Esophagus muscularis mucosa (tissue), 4 donors: ENCODE measurements at places on chromosomes 5 and 9. TPM values are rescaled to one million over a fixed set of nuclear protein-coding genes. Genes with fewer than 3 reads are reported as not detected.

DNA sequence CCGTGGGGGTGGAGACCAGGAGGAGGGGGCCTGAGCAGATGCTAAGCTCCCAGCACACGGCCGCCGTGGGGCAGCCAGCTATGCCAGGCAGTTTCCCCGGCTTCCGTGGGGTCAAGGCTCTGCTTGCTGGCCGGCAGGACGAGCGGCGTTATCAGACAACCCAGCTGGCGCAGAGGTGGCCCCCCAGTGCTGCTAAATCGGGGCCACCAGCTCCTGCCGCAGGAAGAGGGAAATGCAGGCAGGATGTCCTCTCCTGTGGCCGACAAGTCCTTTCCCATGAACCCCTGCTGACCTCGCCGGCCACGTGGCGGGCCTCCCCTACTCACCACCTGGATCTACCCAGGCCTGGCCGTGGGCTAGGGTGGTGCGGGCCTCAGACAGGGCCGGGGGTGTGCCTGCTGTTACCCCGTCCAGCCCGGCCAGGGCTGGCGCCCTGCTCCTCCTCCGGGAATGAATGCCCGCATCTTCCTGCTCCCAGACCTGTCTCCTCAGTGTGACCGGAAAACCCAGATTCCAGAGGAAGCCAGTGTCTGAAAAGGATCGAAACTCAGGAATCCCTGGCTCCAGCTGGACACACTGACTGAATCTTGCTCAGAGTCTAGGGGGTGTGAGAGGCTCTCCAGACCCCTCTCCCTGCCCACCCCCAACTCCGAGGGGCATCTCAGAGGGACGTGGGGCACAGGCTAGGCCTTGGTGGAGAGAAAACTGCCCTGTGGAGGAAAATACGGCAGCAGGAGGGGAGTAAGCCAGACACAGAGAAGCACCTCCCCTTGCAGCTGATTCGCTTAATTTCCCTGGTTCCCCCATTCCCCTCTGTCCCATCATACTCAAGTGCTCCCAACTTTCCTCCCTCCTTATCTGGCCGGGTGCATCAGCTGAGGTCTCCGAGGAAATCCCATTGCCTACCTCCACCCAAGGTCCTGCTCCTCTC lies 3.9 kb downstream of the FLT4 start:
- no peak for DNase-seq

DNA sequence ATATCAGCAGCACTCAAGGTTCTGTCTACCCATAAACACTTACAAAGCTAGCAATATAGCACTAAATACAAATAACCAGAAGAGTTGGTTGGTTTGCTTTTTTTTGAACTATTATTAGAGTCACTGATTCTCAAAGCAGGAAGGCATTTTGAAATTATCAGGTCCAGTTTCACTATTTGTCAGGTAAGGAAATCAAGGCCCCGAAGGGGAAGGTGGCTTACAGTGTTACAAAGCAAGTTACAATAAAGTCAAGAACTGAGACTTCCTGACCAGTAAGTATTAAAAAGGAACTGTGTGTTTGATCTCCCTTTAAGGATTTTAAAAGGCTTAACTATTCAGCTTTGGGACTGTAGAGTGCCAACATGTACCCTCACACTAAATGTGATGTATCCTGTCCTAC lies 10.8 kb downstream of the C5orf15 start:
- peak; percentile 7 for DNase-seq

DNA sequence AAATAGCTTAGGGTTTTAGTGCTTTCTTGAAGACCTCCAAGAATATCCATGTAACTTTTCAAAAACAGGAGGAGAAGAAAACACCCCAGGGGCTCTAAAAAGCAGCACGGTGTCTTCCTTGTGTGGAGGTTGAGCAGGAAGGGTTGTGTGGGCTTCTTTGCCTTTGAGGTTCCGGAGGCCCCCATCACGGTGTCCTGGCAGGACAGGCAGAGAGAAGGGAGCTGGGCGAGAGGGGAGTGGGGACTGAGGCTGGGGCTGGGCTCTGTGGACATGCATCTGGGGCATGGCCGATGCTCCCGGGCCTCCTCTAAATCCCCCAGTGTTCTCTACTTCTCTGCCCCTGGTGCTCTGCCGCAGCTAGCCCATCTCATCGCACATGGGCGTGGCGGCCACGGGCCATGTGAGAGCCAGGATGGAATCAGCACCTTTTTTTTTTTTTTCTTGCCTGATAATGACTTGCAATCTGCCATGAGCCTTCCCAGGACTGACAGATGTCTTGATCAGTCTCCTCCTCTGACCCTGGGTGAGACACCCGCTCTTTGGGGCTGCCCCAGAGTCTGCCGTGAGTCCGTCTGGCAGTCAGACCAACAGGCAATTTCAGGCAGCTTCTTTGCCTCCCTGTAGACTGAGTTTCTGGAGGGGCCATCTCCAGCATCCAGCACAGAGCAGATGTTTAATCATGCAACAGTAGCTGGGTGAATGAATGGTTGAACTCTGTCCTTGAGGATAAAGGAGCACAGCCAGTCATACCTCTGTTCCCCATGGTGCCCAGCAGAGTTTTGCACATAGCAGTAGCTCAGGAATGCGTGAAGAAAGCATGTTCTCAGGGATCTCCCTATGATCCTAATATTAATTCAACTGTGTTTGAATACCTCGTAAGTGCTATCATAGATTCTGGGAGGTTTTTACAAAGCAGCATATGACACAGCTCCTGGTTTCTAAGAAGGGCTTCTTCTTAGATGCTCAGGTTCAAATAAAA lies 12.1 kb downstream of the CXCL14 start:
- no peak for DNase-seq

- DNase-seq = no peak
These were observed 46.4 kb upstream of the SEMA4D start for GRCh38 chr9:89544279-89544661.

DNA sequence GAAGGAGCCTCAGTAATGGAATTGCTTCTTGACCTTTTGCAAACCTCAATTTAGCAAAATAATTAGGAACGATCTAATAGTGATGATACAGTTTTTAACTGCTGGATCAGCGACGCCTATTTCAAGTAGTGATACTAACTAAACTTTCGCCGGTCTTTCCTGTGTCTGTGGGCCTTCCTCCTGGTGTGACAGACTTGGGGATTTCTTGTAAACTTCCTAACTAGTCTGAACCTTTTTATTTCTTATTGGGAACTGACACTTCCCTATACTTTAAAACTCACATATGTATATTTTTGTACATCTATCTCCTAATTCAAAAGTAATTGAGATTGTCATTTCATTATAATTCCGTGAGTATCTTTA lies 15.2 kb downstream of the ITGA1 start:
- DNase-seq = no peak

GRCh38 chr5:135996611-135997010 lies 32.2 kb upstream of the TGFBI start:
- peak; percentile 70 for DNase-seq

DNA sequence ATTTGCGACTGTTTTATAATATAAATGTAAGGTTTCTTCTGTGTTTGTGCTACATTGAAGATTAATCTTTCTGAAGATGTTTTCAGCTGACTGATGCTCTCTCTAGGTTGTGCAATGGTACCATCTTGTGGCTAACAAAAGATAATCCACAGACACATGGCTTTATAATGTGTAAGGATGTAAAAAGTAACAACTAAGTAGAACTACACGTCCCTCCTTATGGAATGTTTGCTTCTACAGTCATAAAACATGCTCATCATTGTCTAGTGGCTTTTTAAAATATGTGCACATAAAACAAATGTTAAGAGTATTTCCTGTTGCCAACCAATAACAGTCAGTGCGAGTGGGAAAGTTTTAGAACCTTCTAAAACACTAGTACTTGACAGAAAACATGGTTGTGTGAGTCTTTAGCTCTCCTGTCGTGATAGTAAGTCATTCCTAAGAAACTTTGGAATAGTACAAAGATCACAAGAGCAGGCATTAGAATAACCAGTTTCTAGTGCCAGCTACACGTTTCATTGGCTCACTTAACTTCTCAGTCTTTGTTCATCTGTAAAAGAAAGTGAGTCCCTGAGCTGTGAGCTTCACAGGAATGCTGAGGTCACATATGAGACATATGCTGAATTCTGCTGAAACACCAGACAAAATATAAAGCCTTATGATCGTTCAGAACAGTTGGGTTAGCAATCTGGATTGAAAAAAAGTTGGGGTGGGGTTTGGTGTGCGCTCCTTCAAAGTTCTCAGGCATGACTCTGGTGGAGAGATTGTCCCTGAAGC lies 75.7 kb upstream of the GLIS3 start:
- DNase-seq = peak; percentile 53

DNA sequence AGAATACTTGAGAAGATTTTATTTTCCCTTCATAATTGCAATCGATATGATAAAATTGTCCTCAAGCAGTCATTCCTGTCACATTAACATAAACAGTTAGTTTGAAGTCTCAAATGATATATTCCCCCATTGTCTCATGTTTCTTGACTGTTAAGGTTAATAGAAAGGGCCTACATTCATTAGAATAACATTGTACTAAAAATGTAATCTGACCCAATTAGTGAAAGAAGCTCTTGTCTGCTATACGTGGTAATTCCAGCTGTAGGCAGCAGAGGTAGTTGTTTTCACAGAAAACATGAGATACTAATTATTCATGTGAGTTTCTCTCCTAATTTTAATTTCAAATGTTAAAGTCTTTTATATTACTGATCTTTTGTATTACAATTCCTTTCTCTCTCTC lies 25.9 kb upstream of the AP3B1 start:
- no peak for DNase-seq

GRCh38 chr9:69317894-69318293 lies 7.1 kb upstream of the ENTREP1 start:
- no peak for DNase-seq

DNA sequence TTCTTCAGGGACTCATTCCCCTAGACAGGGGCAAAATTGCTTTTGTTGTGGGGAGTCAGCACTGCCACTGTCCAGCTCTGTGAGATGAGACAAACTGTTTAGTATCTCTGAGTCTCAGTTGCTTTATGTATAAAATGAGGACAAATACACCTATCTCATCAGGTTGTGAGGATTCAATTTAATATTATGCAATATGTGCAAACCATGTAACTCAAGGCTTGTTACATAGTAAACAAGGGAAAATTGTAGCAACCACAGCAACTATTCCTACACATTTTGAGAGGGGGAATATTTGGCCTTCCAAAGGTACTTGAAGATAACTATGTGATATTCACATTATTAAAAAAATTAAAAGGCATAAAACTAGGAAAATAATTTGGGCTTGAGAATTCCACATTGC lies 411.9 kb upstream of the SLC30A5 start:
- no peak for DNase-seq

GRCh38 chr9:136160381-136160841 lies 41.7 kb upstream of the TMEM250 start:
- no peak for DNase-seq

DNA sequence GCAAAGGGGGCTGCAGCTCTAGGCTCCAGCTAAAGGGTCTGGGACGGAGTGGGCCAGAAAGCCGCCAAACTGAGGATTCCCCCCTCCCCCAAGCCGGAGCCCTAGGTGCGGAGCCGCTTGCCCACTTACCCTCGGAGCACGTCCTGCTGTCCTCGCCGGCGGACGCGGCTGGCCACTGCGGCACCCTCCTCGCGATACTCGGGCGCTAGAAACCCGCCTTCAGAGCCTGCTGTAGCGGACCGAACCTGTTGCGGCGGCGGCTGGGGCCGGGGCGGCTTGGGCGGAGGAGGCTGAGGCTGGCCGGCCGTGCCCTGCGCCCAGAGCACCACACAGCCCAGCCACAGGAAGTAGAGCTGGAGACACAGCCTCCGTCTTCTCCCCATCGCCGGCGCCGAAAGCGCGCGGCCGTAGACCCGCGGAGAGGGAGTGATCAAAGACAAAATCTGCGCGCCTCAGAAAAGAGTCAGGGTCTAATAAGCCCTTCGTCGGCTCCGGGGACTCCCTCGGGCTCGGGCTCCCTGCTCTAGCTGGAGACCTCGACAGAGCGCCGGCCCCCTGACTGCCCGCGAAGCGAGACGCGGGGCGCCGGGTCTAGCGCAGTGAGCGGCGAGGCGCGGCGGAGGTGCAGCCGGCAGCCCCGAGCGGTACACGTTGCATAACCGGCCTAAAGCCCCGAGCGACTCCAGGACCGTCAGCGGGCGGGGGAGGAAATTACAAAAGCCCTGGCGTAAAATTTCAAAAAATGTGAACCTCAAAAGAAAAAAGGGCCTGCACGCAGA lies 635 bp downstream of the FBN2 start:
- no peak for DNase-seq

DNA sequence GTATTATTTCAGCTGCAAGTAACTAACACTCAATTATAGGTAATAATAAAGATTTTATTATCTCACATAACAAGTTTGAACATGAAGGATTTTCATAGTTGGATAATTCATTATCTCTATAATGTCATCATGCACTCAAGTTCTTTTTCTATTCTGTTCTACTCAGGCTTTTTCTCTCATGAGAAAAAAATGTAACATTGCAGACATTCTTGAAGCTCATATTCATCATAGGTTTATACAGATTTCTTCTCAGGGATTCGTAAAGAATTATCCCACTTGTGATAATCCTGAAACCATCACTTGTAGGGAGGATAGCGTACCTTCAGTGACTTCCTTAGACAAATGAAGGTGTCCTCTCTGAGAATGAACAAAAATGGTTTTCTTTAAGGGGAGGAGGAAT lies 150.3 kb downstream of the XRCC4 start:
- DNase-seq = no peak

GRCh38 chr5:179259731-179260323 lies 85.4 kb downstream of the ADAMTS2 start:
- no peak for DNase-seq

DNA sequence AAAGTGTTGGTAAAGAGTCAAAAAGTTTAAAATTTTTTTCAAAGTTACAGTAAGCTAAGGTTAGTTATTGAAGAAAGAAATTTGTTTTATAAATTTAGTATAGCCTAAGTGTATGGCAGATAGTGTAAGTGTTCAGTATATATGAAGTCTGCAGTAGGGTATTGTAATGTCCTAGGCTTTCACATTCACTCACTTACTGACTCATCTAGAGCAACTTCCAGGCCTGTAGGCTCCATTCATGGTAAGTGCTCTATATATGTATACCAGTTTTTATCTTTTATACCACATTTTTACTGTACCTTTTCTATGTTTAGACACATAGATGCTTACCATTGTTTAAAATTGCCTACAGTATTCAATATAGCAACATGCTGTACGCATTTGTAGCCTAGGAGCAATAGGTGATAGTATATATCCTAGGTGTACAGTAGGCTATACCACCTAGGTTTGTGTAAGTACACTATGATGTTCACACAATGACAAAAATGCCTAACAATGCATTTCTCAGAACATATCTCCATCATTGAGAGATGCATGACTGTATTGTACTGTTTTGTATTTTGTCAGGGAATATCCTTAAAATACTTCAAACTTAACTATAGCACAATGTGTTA lies 38.5 kb downstream of the CYSTM1 start:
- no peak for DNase-seq

DNA sequence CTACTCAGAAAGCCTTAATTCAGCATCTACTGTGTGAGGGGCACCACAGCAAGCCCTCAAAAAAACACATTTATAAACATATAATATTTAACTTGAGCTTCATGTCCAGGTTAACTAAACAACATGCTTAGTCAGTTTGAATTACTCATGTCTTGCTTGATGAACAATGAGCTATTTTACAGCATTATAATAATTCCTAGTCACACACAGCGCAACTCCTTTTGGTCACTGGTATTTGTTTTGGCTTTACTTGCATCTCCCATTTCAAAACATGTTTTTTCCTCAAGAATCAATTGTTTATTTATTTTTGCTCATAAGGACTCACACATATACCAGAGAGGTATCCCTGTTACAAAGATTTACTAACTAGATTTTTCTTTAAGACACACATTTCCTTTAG lies 616.7 kb upstream of the DAB2 start:
- no peak for DNase-seq

GRCh38 chr5:115785381-115786065 lies 30.9 kb downstream of the CDO1 start:
- DNase-seq = no peak

The ECM2 gene
- 8.1 TPM for total RNA-seq

The RIC1 gene
- total RNA-seq = 64.9 TPM

The ELOVL7 gene
- total RNA-seq = 4.6 TPM

The SLC6A19 gene
- total RNA-seq = not detected

The CCL27 gene
- not detected for total RNA-seq

The SH3TC2 gene
- 2.2 TPM for total RNA-seq
